NCI-H69 (cell line): ENCODE measurements at places on chromosomes 13 and 19.

GRCh38 chr19:55600662-55601028, 557 bp downstream of the ZNF524 start:
- DNase-seq, result no peak

GRCh38 chr13:59391696-59392095, 772.0 kb downstream of the DIAPH3 start:
- DNase-seq, result peak; percentile 89

DNA sequence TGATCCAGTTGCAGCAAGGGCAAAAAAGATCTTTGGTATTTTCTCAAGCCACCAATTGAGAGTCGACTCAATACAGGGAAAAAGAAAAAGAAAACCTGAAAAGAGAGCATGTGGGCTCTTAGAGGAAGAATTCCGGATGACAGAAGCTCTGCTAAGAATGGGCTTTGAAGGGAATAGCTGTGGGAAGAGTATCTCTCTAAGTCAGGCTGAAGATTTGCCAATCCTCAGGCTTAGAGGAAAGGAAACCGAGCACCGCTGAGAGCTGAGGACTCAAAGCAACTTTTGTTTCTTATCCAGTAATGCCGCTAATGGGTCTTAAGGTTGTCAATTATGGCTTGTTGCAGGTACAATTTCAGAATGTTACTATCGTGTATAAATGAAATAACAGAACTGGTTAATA, 166.4 kb downstream of the EFNB2 start:
- no peak for DNase-seq

- peak; percentile 97 for DNase-seq
Observed at GRCh38 chr19:58538257-58539168, 5.4 kb upstream of the TRIM28 start.

DNA sequence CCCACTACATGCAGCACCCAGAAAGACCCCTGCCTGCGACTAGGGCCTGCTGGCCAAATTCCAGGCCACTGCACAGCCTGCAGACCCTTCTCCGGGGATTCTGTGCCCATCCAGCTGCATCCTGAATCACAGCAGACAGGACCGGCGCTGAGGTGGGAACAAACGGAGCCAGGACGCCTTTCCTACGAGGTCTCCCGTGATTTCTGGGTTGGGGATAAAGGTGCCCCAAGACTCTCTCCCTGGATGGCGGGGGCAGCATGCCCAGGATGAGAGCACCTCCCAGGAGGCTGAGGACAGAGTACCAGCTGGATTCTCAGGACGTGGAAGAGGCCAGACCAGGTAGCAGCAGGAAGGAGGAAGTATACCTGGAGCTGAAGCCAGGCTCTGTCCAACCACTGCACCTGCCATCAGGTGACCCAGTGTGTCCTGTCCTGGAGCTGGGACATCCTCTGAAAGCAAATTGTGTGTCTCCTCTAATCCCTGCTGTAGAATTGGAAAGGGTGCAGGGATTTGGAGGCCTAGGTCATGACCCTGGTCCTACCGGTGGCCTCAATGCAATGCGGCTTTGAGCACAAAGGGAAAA, 3.4 kb upstream of the FUT5 start:
- no peak for DNase-seq

- DNase-seq, result peak; percentile 75
Observed at GRCh38 chr19:771332-771785, 20.4 kb downstream of the MISP start.

DNA sequence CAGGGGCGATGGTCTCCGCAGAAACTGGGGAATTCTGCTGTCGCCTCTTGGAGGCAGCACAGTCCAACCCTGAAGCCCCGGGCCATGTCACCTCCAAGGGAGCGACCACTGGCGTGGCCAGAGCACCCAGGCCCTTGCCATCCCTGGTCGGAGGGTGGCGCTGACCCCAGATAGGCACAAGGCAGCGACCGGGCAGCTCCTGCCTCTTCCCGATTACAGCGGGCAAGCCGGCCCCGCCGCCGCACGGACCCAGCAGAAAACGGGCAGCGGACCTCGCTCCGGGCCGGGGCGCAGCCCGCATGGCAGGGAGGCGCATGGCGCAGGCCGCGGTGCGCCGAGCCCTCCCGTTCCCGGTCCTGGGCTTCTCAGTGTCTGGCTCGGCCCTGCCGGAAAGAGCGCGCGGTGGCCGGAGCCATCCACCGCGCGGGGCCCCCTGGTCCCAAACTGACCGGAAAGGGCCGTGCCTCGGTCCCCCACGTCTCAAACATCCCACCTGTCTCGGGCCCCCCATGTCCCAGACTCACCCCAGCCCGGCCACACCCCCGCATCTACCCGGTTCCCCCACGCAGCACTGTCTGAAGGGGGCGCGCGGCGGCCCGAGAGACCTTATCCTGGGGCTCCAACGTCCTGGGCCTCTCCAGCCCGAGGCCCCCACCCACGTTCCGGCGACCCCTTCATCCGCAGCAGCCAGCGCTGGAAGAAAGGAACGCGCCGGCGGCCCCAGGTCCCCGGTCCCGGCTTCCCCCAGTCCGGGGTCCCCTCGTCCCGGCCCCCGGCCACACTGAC, 727 bp downstream of the CERS1 start:
- peak; percentile 69 for DNase-seq

DNA sequence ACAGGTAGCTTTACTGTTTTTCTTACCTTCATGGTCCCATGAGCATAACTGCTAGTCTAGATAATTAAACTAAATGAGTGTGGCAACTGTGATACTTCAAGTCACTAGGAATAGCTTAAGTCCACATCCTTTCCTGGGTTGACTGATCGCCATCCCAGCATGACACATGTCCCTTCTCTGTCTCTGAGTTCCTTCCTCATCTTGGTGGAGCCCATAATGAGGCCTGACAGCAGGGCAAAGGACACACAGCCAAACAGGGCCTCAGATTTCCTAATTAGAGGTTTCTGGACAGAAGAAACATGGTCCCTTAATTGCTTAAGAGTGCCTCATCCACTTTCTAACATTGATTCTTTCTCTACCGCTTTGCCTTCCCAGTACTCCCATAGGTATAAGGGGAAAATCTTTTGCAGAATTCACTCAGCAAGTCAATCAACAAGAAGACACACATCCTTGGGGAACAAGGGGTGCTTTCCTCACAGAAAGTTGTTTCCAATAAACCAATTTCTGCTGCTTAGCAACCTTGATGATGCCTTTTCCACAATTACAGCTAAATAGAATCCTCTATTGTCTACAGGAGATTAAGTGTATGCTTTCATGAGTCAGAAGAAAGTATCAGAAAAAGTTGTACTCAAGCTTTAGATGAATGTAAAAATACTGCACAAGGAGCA, 208.3 kb upstream of the SERP2 start:
- peak; percentile 76 for DNase-seq

GRCh38 chr13:19984430-19985218, 26.1 kb downstream of the ZMYM2 start:
- DNase-seq, result peak; percentile 6
